C1 segment of cervical spinal cord (tissue), 14 donors: ENCODE measurements at places on chromosomes 6 and 20.

DNA sequence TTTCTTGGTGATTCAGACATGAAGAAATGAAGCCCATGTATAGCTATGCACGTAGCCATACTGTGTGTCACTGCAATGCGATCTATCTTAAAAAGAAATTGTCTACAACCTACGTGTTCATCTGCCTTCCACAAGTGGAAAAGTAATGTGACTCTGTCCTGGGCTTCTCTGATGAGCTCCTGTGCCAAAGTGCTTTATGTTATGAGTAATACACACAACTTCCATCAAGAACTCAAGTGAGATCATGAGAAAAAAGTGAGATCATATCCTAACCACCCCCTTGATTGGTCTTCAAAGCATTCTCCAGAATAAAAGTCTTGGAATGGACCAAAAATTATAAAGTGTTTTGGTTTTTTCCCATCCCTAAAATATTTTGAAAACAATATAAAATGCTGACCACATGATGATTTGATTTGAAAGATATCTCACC, 114.3 kb downstream of the DST start:
- no peak for DNase-seq

DNA sequence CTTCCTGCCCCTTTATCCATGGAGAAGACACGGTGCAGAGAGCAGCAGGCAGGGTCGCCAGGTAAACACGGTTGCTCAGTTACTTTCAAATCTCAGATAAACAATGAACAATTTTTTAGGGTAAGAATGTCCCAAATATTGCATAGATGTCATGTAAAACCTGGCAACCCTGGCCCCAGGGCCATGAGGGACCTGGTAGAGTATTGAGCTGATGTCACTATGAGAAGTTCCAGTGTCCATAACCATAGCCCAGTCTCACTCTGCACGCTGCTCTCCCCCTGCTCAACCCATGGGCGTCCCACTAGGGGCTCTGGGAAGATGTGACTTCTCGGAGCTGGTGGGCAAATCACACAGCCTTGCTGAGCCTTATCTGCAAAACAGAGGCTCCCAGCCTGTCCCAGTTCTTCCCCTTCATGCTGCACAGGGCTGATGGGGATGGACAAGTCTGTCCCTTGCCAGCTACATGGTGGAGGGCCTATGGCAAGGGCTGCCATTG, 71.3 kb upstream of the TOP1 start:
- DNase-seq: no peak

- no peak for DNase-seq
Observed at GRCh38 chr6:34288581-34288980, 39.8 kb upstream of the SMIM29 start.

GRCh38 chr6:38906582-38906981, 142.0 kb upstream of the GLP1R start:
- DNase-seq: no peak

DNA sequence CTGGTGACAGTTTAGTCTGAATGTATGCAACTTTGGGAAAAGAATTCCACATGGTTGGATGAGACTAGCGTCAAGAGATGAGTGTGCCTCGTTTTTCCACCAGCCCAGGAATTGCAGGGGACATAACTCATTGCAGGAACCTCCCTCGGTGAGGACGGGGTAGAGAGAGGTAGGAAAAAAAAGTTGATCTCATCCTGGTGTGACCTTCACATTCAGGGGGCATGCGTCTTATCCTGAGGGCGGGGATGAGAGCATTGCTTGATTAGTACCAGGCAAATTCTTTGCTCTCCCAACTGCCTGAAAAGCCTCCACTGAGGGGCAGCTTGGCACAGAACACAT, 11.8 kb downstream of the TLDC2 start:
- no peak for DNase-seq

DNA sequence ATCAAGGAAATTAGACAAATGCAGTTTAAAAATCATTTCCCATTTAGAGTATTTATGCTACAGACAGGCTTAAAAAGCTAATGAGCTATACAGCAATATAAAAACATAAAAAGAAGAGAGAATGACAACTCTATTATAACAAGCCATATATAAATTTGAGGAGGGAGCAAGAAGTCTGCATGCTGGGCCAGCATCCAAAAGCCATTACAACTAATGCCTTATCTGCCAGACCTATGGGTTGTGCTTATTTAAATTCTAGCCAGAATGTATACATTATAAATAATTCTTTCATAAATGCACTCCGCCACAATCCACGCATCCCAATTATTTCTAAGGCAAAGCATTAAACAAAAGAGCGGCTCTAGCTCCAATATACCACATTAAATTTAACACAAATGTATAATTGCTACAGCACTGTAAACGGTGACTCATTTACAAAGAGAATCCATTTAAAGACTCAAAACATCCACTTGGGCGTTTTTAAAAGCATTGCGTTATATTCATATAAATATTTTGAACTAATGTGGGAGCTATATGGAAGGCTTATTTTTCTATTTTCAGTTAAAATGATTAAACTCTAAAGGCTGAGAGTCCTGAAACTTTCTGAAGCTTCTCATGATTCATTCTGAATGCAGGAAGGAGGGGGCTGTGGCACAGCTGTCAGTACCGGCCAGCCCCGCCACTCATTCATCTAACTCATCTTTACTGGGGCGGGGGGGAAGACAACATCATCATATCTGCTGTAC, 37.7 kb upstream of the RAB22A start:
- DNase-seq: no peak

DNA sequence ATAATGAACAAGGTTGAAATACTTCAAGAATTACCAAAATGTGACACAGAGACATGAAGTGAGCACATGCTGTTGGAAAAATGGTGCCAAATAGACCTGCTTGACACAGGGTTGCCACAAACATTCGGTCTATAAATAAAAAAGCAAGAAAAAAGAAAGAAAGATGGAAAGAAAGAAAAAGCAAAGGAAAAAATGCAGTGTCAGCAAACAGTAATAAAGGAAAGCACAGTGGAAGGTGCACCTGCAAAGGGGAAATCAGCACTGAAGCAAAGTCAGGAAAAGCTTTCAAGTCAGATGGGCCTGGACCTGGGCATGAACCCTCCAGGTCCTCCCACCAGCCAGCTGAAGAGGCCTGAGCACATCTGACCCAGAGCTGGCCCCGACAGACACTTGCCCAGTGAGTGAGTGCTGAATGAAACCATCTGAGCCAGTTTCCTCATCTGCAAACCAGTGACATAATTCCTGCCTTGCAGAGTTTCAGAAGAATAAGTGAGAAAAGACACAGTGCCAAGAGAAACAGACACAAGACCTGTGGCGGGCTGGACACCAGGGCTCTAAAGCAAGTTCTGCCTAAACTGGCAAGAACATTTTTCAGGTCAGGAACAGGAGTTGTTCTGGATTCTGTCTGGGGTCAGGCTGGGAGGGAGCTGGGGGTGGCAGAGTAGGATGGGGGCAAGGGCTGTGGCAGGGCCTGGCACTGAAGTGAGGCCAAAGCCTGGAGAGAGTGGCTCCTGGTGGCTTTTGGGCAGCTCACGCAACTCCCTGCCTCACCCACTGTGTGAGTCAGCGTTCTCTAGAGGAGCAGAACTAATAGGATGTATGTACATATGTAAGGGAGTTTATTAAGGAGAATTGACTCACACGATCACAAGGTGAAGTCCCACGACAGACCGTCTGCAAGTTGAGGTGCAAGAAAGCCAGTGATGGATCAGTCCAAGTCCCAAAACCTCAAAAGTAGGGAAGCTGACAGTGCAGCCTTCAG, 23.9 kb upstream of the MICB start:
- no peak for DNase-seq

- no peak for DNase-seq
Observed at GRCh38 chr6:96755096-96755495, 82.2 kb downstream of the GPR63 start.

- DNase-seq: no peak
Observed at GRCh38 chr20:63117151-63117550, 98.8 kb downstream of the YTHDF1 start.

DNA sequence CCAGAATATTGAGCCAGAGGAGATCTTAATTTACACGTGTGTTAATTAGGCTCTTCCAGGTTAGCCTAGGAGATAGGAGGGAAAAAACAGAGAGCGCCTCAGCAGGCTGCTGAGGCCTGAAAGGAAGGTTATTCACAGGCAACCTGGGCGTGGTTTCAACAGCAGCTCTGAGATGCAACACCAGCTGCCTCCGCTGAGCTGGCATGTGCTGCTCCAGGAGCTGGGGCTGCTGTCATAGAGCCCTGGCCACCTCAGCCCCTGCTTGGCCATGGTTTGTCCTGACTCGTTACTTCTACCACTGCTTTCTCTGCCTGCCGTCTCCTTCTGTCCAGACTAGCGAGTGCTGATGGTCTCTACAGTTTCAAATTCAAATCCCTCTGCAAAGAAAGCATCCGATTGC, 32.4 kb upstream of the RPP40 start:
- no peak for DNase-seq

DNA sequence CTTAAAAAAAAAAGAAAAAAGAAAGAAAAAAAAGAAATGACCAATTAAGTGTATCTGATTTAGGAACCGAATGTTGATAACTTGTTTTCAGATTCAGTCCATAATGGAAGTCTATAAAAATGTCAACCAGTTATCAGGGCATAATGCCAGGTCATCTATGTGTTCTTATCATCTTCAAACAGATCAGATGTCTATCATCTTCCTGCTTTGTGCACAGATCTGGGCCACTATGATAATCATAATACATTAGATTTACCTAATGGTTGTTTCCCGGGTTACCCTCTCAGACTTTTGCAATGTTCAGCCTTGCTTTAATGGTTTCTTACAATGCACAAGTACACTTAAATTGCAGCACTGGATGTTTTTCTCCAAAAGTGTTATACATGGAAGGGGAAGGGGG, 100.6 kb downstream of the NKAIN2 start:
- DNase-seq: no peak

DNA sequence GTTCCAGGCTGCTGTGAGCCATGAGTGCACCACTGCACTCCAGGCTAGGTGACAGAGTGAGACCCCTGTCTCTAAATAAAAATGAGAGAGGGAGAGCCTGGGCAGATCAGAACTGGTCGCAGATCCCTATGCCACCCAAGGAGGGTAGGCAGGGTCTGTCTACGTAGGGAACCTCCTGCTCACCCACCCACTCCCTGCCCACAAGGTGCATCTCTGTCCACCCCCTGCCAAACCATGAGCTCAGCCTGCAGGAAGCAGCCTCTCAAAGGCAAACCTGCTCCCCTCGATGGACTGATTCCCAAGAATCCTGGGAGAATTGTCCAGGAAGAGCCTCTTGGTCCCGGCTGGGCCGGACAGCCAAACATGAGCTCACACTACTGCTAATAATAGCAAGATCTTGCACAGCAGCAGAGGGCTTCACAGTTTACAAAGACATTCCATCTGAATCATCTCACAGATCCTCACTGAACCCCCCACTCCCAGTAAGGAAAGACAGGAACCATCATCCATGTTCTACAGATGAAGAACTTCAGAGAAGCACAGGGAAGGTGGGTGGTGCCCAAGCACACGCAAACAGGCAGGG, 27.8 kb upstream of the TLDC2 start:
- no peak for DNase-seq

DNA sequence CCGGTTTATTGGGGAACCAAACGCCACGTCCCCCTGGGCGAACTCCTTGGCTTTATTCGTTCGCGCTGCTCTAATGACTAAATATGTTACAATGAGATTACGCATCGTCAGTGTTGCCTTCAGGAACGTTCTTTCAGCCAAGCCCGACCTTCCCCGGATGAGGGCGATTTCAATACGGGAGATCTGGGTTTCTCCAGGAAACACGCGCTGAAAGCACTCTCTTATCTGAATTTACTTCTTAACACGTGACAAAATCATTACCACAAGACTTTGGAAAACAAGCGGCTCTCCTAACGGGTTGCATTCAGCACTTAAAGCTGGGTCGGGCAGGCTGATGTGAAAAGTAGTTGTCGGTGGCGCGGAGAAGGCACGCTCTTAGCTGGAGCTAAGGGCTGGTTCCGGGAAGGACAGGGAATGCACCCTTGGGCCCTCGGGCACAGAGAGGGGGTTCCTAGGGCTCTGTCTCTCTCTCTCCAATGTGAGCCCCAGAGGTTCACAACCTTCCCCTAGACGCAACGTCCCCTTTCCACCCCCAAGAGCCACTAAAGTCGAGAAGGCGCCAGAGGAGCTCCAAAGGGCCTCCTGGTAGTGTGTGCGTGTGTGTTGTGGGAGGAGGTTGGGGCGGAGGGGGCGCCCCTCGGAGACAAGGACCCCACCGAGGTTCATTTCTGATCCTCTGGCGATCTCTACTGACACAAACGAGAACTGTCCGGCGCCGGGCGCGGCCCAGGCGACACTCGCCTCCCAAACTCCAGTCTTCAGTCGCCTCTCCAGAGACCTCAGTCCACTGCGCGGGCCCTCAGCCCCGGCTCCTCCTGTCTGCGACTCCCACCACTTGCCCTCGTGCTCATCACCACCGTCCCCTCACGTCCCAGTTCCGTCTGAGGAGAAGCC, 7.1 kb upstream of the NKX2-2 start:
- DNase-seq: no peak

DNA sequence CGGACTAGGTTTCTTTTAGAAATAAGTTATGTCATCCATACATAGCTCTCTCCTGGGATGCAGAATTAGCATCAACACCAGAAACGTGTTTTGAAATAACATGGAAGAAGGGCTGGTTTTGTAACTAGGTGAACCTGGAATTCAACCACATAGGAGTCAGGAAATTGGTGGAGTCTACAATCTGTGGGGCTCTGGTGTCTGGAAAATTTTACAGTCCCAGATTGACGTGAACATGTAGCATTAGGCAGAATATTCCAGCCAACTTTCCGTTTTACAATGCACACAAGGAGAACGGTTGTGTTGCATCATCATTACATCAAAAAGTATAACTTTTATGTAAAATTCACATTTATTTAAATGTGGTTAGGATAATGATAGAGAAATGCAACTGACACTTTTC, 1.9 kb downstream of the KCNQ5 start:
- DNase-seq: no peak

- DNase-seq: no peak
Observed at GRCh38 chr6:108622641-108623298, 62.1 kb downstream of the FOXO3 start.

DNA sequence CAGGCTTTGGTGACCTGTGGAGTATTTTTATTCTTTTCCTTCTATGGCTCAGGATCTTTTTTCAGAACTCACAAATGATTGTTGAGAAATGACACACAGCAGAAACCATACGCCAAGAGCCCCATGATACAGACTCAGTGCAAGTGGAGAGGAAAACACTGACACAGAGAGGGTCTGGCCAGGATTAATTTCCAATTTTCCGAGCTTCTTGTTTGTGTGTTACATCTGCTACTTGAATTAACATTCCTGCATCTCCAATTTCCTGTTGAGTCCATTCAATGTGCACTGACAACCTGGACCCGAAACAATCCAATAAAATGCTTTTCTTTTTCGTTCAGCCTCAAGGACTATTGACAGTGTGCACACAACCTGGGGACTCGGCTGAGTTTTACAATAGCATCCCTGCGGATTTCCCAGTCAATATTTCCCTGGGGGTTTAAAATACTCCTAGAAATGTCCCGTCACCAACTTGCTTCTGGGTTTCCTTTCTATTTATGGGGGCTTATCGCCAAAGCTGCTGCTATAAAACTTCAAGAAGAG, 4.9 kb upstream of the MLN start:
- no peak for DNase-seq

DNA sequence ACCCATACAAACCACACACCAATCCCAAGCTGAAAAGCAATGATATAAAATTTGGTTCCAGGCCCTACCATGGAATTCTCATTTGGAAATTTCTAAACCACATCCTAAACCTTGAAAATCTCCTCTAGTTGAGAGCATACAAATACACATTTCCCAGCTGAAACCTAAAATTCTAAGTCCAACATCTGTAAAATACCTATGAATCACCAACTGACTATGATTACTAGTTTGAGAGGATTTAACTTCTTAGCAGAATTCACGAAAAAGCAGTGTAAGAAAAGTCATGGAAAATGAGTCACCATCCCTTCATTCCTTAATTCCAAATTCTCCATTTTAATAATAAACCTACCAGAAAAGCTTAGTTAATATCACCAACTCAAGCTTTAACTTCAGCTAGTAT, 15.4 kb downstream of the RANBP9 start:
- DNase-seq: no peak
